T-helper 22 cell (primary cell): ENCODE measurements at places on chromosomes 4 and X.

DNA sequence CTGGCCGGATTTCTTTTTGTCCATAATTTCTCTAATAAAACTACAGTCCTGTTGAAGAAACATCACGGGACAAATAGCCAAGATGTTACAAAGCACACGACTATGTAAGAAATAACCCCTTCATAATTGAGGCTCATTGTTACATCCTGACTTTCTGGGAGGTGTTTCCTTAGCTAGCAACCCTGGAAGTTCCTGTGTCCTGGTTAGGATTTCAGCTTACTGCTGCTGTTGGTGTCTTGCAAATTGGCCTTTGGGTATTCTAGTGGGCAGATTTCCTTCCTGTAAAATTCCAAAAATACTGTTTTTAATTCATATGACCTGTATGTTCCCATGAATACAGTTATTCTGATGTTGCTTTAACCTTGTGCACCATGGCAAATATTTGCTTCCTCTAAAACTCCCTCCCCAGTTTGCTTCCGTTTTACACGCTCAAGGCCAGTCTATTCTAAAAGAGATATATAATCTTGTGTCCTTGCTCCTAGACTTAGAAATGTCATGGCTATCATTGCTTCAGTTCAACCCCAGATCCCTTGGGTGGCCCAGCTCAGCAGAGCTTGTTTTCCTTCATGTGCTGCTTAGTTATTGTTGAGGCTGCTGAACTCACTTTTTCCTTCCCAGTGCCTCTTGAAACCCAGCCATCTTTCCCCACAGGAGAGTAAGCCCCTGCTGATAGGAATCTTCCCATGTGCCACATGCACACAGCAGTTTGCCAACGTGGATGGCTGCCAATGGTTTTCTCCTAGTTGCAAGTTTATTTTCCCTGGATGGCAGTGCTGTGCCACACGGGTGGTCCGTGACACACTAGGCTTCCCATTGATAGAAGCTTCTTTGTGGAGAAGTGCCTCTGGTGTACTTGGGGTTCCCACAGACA, 75.8 kb downstream of the TSPAN7 start:
- no peak for DNase-seq

DNA sequence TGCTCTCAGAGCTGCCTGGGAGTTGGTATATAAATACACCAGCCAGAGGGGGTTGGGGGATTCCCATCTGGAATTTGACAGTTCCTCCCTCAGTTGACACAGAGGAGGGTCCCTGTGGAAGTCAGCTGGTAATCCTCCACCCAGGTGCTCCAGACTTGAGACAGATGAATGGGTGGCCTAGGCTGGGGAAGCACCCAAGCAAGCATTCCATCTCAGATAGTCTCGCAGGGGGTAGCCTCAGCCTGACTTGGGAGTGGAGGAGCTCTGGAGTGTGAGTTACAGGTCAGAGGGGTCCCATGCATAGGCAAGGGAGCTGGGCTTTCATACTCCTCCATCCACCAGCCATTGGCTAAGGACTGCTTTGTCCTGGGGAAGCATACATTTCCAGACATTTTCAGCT, 229.3 kb upstream of the BCOR start:
- DNase-seq = no peak

GRCh38 chr4:73447671-73448070, 11.7 kb downstream of the AFP start:
- no peak for DNase-seq

GRCh38 chrX:30653415-30654131, at the start of gene GK:
Gene GK (plus strand): TSS chrX:30653423. CDS start chrX:30653538, 115 bp downstream.
- peak; percentile 4 for DNase-seq

GRCh38 chr4:20196476-20196875, 55.2 kb upstream of the SLIT2 start:
- no peak for DNase-seq

DNA sequence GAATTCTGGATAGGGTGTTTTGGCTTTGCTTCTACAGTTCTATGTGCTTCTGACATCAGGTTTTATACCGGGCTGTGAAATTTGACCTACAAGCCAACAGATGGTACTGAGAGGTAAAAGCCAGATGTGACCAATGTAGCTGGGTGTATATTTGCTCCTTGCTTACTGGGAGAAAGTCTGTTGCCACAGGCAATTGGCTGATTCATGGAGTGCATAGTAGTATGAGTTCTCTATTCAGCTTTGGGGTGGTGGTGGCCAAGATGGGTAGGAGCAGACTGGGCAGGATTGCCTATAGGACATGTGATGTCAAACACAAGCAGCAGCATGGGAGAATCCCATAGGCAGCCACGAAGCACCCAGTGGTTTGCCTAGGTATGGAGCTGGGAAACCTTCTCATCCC, 1827.0 kb downstream of the C4orf33 start:
- DNase-seq = no peak

DNA sequence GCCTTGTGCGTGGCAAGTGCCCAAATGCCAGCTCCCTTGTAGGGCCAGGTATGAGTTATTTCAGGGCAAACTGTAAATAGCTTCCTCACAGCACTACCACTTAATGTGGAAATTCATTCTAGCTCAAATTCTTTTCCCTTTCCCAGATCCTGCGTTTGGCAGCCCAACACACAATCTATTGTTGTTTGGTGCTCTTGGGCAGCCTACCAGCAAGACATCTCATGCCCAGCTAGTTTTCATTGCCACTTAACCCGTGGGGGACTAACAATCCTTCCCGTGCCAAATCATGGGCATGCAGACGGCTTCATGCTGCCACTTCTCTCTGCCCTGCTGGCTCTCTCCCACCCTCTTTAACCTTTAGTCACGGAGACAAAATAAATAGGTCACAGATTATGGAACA, 454.2 kb downstream of the GRIA2 start:
- DNase-seq = no peak

GRCh38 chr4:22762548-22762947, 69.8 kb downstream of the GBA3 start:
- no peak for DNase-seq
